ENCODE measurements at places on chromosomes 13 and 19.

DNA sequence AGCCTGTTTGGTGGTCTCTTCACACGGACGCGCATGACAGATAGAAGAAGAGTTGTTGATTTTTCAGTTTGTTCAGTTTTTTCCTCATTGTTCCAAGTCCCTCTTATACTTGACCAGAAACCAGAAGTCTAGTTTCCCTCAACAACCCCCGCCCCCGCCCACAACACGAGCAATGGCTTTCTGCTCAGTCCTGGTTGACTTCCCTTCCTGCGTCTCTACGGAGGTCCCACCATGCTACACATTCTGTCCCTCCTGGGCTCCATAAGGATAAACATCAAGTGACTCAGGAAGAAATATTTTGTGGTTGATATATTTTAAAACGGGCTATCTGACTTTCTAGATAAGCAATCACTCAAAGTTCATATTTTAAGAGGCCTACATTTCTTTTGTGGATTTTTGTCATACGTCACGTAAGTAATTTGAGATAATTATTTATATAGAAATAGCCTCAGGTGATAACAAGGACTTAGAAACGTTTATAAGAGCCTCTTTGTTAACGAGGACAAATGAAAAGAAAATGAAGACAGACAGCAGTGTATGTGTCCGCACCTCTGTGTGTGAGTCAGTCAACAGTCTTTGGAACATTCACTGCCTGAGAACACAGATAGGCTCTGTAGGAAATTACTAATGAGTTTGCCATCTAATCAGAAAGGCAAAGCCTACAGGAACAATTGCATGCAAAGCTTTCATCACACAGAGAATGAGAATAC lies 214.4 kb downstream of the RAP2A start:
- DNase-seq, result no peak

DNA sequence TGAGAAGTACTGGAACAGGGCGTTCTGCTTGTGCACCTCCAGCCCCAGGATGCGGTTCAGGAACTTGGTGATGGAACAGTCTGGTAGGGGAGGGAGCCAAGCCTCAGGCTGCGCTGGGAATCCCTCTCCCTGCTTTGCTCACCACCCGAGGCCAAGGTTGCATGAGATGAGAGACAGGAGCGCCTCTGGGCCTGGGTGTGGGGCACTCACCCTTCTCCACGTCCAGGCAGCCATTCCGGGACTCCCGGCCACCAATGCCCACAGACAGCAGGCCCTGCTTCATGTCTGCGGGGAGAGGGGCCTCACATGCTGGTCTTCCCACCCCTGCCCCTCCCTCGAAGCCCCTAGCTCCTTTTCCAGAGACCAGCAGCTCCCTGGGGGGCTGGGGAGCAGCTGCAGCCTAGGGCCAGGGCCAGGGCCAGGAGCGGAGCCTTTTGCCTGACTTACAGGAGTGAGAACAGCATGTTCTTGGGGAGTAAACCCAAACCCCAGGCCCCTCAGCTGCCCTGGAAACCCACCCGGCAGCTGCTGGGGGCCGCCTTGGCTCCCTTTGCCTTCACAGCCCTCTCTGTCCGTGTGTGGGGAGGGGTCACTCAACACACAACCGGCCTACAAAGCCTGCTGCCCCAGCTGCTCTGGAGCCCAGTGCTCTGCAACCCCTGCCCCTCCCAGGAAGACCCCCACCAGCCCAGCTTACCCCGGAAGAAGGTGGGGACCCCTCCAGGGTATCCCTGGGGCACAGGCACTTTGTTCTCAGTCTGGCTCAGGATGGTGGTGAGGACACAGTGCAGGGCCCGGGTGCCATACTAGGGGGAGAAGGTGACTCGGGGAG lies 7.2 kb downstream of the GPX4 start:
- no peak for DNase-seq

DNA sequence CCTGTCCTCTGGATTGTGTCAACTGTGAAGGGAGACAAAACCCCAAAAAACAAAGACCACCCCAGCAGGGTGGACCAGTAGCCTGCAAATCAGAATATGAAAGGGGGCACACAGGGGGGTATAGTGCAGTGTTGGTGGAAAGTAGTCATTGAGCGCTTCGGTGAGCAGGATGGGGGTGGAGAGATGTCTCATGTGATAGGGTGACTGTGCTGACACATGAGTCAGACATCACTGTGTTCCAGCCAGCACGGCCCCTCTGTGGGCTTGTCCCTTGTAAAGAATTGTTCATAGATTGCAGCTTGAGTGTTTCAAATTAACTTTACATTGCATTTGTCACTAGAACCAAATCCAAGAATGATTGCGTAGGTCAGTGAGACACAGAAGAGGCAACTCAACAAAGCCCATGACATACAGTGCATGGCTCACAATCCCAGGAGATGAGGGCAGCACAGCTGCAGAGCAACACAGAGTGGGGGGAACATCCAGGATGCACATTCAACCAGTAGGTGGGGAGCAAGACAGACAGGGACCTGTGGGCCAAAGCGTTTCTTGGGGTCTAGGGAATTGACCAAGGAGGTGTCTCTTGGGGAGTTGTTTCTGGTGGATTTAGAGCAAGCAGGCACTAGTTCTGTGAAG lies 7.5 kb downstream of the ZNF440 start:
- peak; percentile 38 for DNase-seq

DNA sequence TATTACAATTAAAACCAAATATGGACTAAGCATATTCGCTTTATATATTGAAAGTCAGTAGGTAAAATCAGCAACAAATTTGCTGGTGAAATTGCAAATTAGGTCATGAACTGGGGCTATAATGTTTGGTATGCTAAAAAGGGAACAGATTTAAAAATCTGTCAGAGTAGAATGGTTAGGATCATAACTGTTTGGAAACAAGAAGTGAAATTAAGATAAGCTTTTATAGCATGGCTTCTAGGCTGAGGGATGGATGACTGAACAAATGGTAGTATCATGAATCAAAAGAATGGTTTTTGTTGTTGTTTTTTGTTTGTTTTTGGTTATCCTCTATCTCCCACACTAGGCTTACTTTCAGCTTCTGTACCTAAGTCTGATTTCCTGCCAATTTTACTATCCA lies 1090.4 kb downstream of the PCDH9 start:
- no peak for DNase-seq

- DNase-seq, result no peak
Measured at GRCh38 chr13:110149036-110149435, 157.9 kb downstream of the COL4A1 start.

GRCh38 chr13:23609414-23609760 lies 39.2 kb downstream of the TNFRSF19 start:
- DNase-seq, result no peak

GRCh38 chr19:10747271-10747670 lies 29.4 kb downstream of the DNM2 start:
- no peak for DNase-seq

DNA sequence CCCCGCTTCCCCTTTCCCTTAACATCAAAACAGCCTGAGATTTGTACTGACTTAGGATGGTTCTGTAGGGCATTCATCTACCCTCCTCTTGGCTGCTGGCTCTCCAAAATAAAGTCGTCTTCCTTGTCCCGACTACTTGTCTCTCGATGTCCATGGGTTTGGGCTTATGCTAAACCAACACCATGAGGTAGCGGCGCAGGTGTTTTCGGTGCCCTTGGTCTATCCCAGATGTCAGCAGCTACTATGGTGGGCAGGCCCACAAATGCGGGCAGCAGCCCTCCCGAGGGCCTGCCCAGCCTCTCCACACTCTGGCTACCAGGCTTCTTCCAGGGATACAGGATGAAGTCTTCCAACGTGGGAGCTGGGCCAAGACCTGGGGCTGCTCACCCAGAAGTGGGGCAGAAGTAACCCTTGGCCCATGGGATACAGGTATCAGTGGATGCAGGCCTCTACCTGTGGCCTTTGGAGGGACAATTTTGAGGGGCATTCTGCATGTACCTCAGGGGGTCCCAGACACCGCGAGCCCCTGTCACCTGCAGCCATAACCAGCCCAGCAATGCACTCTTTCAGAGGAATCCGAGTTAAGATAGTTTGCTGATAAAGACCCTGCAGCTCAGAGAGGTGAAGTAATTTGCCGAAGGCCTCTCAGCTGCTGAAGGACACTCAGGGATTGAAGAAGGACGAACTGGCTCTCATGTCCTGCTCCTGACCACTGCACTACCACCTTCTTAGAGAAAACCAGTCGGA lies 47.8 kb upstream of the VSTM2B start:
- no peak for DNase-seq

- no peak for DNase-seq
Measured at GRCh38 chr13:46172531-46172991, 9.4 kb downstream of the LCP1 start.

GRCh38 chr19:7706188-7706954 lies 4.4 kb upstream of the FCER2 start:
- no peak for DNase-seq

- DNase-seq, result no peak
Measured at GRCh38 chr13:94280349-94280748, 199.1 kb downstream of the DCT start.

- no peak for DNase-seq
Measured at GRCh38 chr13:60213236-60213744, 49.6 kb upstream of the DIAPH3 start.

GRCh38 chr13:36438594-36439483 lies 6.5 kb downstream of the CCNA1 start:
- DNase-seq, result no peak

- DNase-seq, result no peak
Measured at GRCh38 chr19:34475026-34475974, 6.3 kb upstream of the WTIP start.

- DNase-seq, result no peak
Measured at GRCh38 chr19:30577551-30578105, 205.4 kb downstream of the ZNF536 start.

DNA sequence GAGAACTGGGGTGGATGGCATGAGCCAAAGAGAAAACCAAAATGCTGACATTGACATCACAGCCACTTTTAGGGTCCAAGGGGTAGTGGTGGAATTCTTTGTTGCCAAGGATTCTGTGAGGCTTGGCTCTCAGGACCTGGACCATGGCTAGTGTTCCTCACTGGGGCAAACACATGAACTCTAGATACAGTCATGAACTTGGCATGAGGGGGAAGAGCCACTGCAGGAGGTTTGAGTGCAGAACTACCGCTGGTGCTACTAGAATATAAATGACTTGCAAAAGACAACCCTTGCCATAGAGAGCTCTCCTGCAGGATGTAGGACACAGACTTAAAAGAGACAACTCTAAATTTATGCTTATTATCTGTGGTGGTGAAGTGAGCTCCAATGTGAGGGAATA lies 29.8 kb upstream of the FRY start:
- no peak for DNase-seq

DNA sequence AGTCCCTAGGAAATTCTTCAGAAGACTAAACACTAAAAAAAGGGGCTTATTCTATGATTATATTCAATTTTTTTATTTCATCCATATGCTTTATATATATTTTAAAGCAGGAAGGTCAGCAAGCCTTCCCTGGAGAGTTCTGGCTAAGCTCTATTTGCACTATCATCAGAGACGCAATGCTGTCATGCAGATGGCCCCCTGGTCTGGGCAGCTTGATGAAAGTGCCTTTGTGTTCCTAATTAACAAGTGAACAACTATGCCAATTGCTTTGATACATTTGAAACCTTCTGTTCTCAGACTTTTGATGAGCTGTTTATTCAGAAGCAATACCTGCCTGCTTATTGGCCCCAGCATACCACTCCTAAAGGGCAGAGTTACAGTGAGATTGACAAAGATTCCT lies 1344.6 kb downstream of the OLFM4 start:
- no peak for DNase-seq

DNA sequence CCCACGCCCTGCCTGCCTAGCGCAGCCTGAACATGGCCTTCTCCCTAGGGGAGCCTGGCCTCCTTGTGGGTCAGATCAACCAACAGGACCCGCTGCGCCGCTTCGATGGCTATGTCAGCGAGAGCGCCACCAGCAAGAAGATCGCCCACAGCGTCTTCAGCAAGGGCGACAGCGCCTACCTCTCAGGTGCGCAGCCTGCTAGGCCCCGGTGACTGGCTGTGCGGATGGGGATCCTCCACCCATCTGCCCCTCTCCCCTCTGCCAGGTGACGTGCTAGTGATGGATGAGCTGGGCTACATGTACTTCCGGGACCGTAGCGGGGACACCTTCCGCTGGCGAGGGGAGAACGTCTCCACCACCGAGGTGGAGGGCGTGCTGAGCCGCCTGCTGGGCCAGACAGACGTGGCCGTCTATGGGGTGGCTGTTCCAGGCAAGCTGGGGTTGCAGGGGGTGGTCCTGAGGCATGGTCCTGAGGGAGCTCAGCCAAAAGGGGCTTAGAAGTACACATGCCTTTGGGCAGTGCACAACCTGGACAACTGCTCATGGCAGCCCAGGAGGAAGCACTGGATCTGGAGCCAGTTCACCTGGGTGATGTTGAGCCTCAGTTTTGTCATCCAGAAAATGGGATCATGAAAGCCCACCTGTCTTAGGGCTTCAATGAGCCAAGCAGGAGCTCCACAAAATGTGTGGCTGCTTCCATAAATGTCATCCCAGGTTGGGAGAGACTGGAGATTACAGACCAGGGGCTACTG lies 10.8 kb upstream of the PGLS start:
- DNase-seq, result no peak

DNA sequence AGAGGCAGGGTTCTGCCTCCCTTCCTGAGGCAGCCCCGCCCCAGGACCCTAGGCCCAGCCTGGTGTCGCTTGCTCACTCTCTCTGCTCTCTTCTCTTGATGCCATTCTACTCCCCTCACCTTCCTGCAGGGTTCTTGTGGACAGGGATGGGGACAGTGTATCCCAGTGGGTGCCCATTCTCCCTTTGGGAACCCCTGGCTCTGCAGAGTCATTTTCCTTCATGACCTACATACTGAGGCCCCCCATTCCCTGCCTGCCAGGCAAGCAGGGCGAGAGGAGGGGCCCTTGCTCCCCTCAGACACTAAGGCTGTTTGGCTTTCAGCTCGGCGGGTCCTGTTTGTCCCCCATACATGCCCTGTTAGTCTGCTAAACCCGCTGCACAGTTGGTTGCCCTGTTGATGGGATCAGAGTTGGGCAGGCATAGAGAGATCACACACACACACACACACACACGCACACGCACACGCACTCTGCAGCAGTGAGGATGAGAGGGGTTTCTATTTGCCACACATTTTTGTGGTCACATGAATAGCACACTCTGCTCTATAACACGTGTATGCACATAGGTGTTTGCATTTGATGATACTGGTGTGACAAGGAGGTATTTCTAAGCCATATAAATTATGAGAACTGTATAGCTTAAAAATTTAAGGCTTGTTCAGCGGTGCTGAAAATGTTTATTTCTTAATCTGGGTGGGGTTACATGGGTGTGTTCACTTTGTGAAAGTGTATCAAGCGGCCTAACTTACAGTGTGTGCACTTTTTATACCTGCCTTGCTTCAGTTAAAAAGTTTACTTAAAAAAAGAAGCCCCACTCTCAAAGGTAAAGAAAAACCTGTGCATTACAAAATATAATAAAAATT lies 20.3 kb downstream of the NFIX start:
- DNase-seq, result no peak

DNA sequence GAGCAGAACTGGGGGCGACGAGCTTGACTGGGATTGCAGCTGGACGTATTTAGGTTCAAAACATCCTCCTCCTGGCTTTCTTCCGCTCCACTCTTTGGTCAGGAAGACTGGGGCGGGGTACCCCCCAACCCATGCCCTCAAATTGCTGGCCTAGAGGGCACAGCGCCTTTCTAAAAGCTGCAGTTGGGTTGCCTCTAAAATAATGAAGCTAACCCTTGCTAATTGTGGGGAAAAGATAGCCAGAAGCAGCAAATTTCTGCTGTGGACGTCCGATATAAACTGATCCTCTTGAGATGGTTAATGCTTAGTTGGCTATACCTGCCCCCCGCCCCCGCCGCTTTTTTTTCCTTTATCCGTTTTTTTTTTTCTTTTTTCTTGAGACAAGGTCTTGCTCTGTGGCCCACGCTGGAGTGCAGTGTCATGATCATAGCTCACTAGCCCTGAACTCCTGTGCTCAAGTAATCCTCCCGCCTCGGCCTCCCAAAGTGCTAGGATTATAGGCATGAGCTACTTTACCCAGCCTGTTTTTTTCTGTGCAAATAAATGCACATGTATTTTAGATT lies 754 bp upstream of the CHERP start:
- no peak for DNase-seq

Measured in T1000 (cell line).